ENCODE measurements at places on chromosomes 5 and 9.

DNA sequence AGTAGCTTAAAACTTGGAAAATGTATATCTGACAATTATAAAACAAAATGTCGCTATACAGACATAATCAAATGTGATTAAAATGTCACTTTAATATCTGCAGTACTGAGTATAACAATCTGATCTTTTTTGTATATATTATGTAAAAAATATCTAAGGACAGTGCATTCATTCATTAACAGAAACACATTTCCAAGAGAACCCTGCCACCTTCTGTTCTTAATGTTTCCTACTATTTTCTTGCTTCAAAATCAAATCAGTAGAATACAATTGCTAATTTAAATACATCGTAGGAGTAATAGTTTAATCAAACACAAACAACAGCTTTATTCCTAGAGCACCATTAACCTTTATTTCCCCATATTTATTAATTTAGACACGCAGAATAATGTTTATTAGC is 142.6 kb upstream of the ST8SIA4 start:
- no peak for DNase-seq

GRCh38 chr5:102975045-102975444 is 144.9 kb downstream of the GIN1 start:
- no peak for DNase-seq

DNA sequence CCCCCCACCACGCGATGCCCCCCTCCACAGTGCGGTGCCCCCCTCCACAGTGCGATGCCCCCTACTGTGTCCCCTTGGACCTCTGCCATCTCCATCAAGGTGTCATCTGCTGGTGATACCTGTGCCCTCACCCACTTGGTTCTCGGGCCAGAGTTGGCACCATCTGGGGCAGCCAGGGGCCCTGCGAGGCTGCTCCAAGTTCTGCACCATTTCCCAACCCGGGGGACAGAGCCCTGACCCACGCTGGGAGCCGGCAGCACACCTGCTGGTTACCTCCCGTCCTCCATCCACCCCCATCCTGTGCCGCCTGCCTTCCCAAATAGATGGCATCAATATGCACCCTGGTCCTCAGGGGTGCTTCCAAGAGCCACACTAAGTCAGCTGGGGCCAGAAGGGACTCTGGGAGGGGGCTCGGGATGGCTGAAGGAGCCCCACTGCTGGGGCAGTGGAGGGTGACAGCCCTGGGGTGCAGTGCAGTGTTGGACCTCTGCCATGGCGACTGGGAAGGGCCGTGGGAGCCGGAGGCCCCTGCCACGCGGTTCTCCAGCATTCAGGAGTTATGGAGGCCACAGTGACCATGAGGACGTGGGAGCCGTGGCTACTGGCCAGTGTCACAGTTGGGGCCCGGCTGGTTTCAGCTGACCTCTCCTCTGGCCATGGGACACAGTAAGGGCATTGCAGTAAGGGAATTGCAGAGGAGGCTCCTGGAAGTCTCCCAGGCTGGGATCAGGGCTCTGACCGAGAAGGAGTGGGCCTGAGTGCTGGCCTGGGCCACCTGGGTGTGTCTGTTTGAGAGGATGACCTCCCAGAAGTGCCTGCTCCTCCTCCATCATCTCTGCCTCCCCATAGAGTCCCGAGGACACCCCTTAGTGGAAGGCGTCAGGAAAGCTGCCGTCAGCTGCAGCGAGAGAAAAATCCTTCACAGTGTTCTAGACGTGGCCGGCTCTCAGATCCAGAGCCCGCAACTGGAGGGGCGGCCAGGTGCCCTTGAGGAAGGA is 44.2 kb upstream of the NOTCH1 start:
- no peak for DNase-seq

- DNase-seq = no peak
These were observed 370.3 kb downstream of the NNT start for GRCh38 chr5:43973318-43973717.

GRCh38 chr5:103358305-103358995 is 99.9 kb downstream of the MACIR start:
- DNase-seq = no peak

- DNase-seq = no peak
These were observed 16.5 kb downstream of the RXRA start for GRCh38 chr9:134342746-134343115.
